Activated effector memory CD4-positive, alpha-beta T cell treated with anti-CD3 and anti-CD28 coated beads, Interleukin-2, amount 50 U/mL, for 16 hours (primary cell): ENCODE measurements at places on chromosomes 1 and 21.

DNA sequence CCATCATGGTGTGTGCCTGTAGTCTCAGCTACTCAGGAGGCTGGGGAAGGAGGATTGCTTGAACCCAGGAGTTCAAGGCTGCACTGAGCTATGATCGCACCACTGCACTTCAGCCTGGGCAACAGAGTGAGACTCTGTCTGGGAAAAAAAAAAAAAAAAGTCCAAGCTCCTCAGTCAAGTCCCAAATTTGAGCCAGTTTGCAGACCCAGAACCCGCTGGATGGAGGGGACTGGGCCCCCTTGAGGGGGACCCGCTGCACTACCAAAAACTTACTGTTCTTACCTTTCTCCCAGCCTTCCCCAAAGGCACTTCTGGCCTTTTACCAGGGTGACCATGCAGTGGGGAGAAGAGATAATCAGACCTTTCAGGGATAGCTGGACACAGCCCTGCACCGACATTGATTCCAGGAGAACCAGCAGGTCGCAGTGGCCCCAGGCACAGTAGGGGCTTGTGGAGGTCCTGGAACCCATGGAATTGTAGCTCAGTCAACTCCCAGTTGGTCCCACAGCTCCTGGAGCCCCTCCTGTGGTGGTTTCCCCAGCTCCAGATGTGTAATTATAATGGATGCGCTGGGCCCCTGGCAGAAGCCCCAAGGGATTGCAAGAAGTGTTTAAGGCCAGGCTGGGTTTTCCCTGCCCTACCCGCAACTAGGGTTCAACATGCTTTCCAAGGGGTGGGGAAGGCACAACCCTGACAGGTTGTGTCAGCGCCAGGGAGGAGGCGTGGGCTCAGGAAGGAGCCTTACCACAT is 4.1 kb upstream of the WNT9A start:
- DNase-seq = peak; percentile 38

DNA sequence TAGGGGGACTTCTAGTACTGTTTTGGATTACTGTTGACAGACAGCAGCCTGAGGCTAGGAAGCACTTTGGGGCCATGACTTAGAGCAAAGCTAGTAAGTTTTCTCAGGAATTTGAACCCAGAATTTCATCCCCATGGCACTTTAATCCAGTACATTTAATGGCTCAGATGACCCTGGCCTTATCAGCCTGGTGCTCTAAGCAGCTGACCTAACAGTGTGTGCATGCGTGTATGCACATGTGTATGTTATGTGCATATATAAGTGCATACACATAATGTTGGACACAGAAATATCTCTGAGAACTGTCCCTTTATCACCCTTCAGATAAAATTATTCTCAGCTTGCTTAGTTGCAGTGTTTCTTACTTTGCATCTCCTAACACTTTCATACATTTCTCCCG is 115.0 kb downstream of the CLIC6 start:
- no peak for DNase-seq

GRCh38 chr1:153963850-153964331 is 554 bp upstream of the SLC39A1 start:
- no peak for DNase-seq

DNA sequence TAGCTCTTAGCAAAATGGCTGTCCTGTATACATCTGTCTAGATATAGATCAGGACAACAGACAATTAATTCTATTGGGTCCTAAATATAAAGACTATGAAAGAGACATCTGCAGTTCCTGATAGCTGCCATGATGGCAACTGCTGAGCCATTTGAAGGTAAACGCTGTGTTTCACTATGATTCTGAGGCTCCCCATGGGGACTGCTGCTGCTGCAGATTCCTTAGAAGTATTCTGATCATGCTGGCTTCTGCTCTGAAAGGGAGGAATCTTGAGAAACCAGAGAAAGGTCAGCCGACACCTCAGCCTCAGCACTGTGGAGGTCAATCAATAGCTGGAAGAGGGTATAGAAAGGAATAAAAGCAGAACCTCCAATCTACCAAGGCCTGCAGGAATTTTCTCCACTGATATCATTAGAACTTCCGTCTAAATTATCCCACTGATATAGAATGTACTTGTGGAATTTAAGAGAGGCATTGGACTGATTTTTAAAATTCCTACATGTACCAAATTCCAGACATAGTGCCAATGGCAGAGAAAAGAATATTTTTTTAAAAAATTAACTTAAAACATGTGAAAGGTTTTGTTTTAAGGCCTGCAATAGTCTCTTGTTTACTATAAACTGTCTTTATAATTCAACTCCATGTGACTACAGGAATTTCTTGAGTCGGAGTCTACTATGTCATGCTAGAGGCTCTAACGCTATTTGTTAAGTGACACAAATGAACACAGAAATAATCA is 53.2 kb downstream of the DDAH1 start:
- no peak for DNase-seq

DNA sequence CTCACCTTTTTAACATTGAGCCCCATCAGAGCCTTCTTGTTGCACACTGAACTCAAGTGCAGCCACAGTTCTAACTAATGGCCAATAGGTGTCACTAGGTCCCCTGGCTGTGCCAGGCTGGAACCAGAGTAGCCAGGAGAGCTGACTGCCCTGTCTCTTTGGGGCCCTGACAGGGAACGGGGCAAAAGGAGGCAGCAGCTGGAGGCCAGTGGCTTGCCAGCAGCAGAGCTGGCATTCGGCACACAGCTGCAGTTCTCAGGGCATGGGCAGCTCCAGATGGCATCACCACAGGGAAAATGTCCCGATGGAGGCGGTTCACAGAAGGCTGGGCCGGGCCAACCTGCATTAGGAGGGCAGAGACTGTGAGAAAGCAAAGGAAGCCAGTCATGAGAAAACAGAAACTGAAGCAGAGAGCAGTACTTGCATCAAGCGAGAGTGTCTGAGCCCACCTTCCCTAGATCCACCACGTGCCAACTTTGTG is 188.6 kb downstream of the FCRL5 start:
- no peak for DNase-seq

DNA sequence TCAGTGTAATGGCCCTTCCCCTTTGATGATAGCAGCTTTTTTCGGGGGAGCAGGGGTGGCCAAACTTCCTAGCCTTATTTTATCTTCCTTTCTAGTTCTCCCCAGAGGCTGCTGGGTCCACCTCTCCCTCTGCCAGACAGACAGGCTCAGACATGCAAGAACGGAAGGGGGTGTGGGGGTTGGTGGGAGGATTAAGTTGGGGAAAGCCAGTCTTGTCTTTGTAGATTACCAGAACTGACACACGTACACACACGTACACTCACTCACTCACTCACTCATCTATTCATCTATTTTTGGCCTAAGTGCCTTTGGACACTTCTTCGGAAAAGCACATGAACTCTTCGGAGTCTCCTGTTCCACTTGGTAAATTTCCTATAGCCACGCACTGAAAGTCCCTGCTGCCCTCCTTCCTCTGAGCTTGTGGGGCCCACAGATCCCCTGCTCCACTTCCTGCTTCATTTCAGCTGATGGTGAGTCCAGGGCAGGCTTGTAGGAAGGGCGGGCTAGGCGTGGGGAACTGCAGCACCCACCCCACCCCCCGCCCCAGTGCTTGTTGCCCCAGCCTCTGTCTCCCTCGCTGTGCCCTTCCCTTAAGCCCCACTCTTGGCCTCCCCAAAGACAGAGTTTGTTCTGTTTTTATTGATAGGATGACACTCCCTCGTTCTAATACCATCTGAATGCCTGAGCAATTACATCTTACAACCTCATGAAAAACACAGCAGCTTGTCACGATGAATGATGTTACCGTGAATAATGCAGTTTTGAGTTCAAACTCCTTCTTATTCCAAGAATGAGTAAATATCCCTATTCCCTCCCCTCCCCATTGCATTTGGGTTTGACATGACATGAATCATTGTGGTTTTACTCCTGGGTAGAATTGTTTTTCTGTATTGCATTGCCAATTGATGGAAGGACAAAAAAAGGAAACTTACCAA is 60.7 kb upstream of the ATP5PO start:
- DNase-seq = peak; percentile 82

GRCh38 chr21:29624776-29625175 is 315.0 kb downstream of the GRIK1 start:
- DNase-seq = no peak

DNA sequence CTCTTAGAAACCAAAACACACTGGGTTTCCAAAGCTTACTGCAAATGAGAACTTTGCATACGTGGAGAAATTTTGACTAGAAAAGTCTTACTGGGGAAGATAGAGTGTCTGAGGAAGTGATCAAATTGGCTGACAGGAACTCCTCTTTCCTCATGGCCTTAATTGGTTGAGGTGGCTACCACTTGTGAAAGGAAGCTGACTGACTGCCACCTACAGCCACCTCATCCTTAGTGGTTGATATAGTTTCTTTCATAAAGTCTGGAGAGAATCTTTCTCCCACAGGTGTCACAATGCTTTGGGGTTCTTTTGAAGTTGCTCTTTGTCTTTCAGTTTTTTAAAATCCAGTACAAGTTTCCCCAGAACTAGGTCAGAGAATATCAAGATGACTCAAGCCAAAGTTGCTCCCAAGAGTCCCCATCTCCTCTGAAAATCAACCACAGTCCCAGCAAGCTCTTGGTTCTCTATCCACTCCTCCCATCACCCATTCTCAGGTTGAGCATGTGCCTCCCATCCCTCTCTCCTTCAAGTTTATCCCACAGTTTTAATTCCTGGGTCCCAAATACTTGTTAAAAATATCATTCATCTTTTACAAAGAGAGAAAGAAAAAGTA is 43.3 kb downstream of the GPR88 start:
- no peak for DNase-seq

GRCh38 chr1:193079187-193079586 is 19.8 kb downstream of the RO60 start:
- DNase-seq = no peak

DNA sequence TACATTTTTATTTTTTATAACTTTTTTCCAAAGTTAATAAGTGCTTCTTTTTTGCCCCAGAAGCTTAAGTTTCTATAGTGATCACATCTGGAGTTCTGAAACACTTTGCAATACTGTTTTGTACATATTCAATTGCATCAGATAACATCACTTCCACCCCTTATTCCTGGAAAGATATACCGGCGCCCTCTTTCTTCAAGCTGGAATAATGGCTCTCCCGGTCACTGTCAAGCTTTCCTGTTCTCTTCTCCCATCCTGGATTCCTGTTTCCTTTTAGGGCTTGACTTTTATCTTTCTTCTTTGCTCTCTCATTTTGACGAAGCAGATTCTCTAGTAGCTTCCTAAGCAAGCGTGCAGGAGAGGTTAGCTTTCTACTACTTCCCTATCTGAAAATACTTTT is 1866.8 kb downstream of the MRPL39 start:
- no peak for DNase-seq

GRCh38 chr1:229029879-229030235 is 241.1 kb upstream of the RAB4A start:
- DNase-seq = no peak

GRCh38 chr1:21837476-21837875 is 25.4 kb downstream of the LDLRAD2 start:
- no peak for DNase-seq

DNA sequence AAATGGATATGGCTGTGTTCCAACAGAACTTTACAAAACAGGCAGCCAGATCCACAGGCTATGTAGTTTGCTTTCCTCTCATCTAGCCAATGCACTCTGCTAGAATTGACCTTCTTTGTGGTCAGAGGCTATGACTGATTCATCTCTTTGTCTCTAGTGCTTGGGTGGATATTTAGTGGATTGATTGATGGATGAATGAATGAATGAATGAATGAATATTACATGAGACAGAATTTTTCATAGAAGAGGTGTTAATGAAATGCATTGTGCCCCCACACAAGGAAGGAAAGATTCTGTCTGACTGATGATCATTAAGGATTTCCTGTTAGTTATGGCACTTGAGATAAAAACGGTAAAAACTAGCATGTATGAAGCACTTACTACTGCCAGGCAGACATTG is 50.5 kb upstream of the ZYG11A start:
- no peak for DNase-seq

- DNase-seq = no peak
Measured at GRCh38 chr1:238653693-238654321, 732.6 kb upstream of the CHRM3 start.

GRCh38 chr1:156499194-156499841 is 1.3 kb downstream of the MEF2D start:
- no peak for DNase-seq

DNA sequence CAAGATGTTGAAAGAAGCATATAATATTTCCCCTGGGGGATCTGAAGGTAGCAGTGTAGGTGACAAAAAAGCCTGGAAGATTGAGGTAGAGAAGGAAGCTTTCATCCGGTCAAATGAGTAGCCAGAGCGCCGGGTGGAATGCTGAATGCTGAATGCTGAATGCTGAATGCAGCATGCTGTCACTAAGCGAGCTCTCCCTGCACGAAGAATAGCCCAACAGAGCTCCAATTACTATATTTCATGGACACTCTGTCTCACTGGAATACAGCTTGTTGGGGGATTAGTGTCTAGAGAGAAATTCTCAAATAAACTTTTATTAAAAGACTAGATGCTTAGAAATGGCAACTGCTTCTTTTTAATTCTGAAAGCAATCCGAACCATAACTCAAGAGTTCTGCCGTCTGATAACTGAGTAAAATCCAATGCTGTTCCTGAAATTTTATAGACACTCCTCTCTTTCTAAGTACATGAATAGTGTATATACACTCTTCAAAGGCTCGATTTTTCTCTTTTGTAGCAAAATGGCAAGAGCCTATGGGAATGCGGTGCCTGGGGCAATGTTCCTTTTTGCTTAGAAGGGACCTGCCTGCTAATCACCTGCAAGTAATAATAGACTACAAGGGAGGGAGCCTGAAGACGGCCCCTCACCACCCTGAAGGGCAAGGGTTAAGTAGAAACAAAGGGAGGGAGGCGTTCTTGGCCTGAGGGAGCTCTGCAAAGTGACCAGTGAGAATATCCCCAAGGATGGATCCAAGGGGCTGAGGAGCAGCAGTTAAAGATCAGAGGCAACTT is 203.7 kb upstream of the ESRRG start:
- DNase-seq = no peak

GRCh38 chr1:246110343-246111219 is 396.5 kb downstream of the SMYD3 start:
- no peak for DNase-seq

GRCh38 chr21:18498431-18498830 is 94.8 kb upstream of the TMPRSS15 start:
- no peak for DNase-seq

DNA sequence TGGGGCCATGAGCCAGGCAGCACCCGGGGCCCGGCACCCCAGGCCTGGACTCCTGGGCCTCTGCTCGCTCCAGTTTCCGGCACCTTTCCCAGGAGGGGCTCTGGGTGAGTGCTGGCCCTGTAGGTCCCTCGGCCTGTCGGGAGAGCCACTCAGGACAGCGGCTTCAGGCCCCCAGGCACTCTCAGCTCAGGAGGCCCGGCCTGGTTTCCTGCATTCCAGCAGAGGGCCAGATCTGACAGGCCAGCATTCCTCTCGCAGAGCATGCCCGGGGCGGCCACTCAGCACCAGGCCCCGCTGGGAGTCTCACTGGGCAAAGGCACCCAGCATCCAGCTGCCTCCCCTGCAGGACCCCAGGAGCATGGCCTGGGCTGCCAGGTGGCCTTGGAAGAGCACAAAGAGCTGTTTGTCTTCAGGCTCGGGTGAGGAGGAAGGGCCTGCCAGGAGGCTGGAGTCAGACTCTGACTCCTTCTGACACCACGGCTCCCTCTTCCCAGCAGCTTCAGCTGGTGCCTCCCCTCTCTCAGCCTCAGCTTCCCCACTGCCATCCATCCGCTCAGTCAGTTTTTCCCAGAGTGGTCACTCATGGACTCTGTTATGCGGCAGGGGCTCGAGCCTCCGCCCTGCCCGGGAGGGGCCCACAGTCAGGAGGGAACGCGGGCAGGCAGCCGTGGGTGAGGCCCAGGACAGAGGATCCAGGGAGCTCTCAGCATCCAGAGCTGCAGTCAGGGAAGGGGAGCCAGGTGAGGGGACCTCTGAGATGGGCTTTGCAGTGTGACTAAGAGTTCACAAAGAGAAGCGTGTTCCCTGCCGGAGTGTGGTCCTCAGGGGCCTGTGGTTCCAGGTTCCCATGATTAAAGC is 51.7 kb downstream of the WNT9A start:
- peak; percentile 57 for DNase-seq

- DNase-seq = no peak
Measured at GRCh38 chr1:109185990-109186732, 27.6 kb upstream of the SARS1 start.
